Activated CD4-positive, alpha-beta T cell treated with anti-CD3 and anti-CD28 coated beads, Interleukin-2, amount 50 U/mL, for 24 hours (primary cell): ENCODE measurements at places on chromosomes 7 and 10.
A peak's percentile ranks its signal among the peaks of the same experiment; 100 is the strongest.

- no peak for DNase-seq
Observed at GRCh38 chr7:122014697-122015096, 129.4 kb downstream of the AASS start.

DNA sequence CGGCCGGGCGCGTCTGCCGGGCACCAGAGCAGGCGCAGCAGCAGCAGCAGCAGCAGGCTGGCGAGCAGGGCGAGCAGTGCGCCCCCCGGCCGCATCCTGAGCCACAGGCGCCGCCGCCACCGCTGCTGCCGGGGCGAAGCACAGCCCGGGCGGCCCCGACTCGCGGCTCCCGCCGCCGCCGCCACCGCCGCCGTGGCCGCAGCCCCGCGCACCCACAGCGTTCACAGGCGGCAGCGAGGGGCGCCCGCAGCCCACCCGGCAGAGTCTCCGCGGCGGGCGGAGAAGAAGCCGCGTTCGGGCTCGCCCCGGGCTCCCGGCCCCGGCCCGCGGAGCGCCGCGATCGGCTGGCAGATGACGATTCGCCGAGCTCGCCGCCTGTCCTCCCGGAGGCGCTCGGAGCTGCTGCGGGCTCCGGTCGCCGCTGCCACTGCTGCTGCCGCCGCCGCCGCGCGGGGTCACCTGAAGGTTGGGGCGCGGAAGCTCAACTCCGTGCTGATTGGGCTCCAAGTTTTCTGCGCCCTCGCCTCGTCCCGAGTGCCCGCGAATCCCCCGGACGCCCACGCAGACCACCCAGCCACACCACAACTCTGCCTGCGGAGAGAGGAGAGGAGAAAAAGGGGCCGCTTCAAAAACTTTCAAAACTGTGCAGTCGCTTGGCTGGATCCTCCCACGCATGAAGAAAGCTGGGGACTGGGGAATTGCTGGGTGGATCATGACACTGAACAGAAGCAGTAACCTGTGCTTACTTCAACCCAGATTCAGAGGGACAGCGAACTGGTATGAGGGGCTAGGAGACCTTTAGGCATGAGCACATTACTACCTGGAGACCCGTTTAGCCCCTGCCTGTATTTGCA, at the start of gene ST8SIA6:
TSS of gene ST8SIA6 (minus strand) at position 435 of the 854 bp plus-strand sequence. CDS start at position 95, 340 bp downstream.
- peak; percentile 10 for DNase-seq

DNA sequence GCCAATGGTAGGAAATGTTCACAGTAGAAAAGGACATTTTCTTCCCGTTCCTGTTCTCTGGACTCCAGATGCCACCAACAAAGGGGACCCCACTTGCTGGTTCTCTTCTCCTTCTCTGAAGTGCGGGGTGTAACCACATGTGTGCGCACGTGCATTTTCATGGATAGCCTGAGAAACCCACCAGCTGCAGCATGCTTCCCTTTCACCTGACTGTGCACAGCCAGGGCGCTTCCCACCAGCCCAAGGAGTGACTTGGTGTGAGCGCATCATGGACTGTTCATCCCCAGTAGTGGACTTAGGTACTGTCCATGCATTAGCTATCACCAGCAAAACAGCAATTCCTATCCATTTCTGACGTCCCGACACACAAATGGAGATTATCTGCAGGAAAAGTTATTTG, 29.6 kb upstream of the DPYSL4 start:
- DNase-seq = no peak

- no peak for DNase-seq
Observed at GRCh38 chr10:103273041-103273441, 3.9 kb upstream of the INA start.

GRCh38 chr7:20532890-20533289, 82.6 kb upstream of the ABCB5 start:
- DNase-seq = no peak

DNA sequence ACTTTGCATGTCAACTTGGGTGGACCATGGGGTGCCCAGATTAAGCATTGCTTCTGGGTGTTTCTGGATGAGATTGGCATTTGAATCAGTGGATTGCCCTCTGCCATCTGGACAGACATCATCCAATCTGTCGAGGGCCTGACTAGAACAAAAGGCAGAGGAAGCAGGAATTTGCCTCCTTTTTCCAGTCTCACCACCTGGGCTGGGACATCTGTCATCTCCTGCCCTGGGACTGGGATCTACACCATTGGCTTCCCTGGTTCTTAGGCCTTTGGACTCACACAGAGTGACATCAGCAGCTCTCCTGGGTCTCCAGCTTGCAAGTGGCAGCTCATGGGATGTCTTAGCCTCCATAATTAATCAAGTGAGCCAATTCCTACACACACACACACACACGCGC, 10.3 kb downstream of the SLC13A4 start:
- no peak for DNase-seq

GRCh38 chr7:41709621-41710020, 6.7 kb upstream of the INHBA start:
- no peak for DNase-seq

GRCh38 chr10:988667-989545, 672 bp downstream of the GTPBP4 start:
- DNase-seq = peak; percentile 22

GRCh38 chr7:12434012-12434642, 30.5 kb upstream of the VWDE start:
- DNase-seq = no peak

DNA sequence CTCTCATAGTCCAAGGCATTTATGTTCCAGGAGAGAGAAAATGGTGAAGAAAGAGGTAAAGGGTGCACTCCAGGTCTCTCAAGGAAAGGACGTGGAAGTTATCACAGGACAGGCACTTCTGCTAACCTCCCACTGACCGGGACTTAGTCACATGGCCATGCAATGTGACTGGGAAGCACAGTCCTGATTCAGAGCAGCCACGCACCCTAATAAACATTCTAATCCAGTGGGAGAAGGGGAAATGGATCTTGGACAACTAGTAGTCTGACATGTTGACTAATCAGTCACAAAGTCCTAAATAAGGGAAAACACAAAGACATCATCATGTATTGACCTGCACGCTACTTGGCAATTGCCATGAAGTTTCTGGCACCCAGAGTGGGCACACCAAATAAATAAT, 417.5 kb upstream of the ZMIZ1 start:
- DNase-seq = no peak

- no peak for DNase-seq
Observed at GRCh38 chr7:47255441-47255840, 326.5 kb downstream of the TNS3 start.

- no peak for DNase-seq
Observed at GRCh38 chr7:25541877-25542276, 313.6 kb upstream of the NPVF start.

DNA sequence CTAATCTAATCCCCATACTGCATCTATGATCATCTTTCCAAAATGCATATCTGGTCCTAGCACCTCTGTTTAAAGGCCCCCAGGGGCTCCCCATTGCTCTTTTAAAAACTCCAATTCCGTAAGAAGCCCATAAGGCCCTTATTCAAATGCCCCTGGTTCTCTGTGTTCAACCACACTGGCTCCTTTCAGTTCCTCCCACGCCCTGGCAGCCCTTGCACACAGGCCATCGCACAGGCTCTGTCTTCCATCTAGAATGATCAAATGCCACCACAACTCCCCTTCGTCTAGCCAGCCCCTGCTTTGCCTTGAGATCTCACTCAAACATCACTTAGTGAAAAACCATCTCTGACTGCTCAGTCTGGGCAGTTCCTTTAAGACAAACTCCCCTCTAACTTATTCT, 112.9 kb upstream of the LYZL2 start:
- no peak for DNase-seq

- DNase-seq = no peak
Observed at GRCh38 chr10:102985811-102986210, 67.7 kb downstream of the CNNM2 start.

GRCh38 chr10:79072994-79073645, 4.4 kb downstream of the ZMIZ1 start:
- DNase-seq = no peak

- DNase-seq = no peak
Observed at GRCh38 chr10:132407846-132408278, 10.9 kb downstream of the PWWP2B start.

DNA sequence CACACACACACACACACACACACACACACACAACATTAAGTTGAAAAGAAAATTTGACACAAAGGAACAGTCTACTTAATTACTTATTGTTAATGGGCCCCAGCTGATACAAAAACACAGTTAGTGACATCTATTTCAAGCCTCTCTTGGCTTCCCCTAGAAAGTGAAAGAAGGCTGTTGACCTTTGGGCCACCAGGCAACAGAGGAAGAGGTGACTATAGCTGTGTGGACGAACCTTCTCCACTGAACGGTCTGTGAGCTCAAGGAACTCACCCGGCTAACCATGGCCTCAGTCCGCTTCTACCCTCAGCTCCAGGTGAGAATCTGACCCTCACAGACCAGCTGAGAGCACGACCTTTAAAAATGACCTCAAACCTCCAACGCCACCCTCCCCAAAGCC, 32.9 kb upstream of the CALN1 start:
- DNase-seq = no peak

DNA sequence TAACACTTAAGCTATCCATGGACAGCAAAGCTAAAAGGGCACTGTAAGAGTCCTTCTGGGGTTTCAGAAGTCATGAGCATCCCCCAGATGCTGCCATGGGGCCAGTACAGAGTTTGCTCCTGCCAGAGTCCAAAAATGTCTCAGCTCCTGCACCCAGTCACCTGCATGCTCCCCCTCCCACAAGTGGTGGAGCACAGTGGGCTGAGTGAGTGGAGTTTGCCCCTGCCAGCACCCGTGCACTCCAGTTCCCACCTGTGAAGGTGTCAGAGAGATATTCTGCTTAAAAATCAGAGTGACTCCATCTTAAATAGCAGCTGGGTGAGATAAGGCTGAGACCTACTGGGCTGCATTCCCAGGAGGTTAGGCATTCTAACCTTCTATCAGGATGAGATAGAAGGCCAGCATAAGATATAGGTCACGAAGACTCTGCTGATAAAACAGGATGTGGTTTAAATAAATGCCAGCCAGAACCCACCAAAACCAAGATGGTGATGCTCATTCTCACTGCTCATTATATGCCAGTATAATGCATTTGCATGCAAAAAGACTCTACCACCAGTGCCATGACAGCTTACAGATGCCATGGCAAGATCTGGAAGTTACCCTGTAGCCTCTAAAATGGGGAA, 140.1 kb upstream of the ZNF92 start:
- no peak for DNase-seq

GRCh38 chr10:8360365-8360764, 305.9 kb downstream of the GATA3 start:
- no peak for DNase-seq

DNA sequence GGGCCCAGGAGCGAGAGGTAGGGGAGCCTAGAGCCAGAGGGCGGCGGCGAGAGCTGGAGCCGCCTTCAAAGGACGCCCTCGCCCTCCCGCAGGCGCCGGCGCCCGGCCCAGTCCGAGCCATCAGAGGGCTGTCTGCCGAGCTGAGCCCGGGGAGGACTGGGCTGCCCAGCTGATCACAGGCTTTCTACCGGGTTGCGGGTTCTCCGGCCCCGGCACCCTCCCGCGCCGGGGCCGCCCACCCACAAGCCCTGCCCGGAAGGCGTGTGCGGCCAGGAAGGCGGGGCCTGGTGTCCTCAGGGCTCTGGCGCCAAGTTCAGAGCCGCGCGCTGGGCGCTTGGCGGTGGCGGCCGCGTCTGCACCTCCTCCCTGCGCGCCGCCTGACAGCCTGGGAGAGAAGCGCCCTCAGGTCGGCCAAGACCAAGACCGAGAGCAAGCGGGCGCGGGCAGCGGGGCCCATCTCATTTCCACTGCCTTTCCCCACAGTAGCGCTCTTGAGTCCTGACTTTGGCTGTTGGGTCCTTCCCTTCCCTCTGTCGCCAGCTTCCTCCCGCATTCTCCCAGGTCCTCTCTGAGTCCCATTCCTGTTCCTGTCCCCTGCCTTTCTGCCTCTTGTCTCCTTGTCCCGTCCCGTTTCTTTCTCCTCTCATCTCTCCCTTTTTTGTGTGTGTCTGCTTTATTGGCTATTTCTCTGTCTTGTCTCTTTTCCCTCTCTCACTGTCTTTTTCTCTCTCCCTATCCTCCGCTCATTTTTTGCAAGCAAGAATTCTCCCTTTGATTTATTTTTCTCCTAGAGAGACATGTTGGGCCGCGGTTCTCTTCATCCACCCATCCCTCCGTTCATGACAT, 60.6 kb upstream of the MSMB start:
- DNase-seq = no peak

DNA sequence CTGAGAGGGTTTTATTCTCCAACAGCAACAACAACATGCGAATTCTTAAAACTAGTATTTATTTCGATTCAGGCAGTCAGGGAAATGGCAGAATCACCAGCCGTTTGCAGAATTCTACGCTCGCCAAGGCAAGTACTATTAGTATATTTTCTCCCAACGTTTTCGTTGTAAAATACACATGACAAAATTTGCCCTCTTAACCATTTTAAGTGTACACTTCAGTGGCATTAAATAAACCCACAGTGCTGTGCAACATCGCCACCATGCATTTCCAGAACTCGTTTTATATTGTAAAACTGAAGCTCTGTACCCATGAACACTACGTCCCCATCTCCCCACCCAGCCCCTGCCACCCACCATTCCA, 10.8 kb downstream of the EN2 start:
- no peak for DNase-seq

DNA sequence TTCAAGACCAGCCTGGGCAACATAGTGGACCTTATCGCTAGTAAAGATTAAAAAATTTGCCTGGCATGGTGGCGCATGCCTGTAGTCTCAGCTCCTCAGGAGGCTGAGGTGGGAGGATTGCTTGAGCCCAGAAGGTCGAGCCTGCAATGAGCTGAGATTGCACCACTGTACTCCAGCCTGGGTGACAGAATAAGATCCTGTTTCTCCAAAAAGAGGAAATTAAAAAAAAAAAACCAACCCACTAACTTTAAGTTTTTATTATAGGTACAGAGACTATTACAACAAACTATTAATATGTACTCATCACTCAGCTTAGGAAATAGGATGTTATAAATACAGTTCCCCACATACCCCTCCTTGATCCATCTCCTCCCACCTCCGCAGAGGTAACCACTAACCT, 30.2 kb downstream of the DHTKD1 start:
- no peak for DNase-seq

DNA sequence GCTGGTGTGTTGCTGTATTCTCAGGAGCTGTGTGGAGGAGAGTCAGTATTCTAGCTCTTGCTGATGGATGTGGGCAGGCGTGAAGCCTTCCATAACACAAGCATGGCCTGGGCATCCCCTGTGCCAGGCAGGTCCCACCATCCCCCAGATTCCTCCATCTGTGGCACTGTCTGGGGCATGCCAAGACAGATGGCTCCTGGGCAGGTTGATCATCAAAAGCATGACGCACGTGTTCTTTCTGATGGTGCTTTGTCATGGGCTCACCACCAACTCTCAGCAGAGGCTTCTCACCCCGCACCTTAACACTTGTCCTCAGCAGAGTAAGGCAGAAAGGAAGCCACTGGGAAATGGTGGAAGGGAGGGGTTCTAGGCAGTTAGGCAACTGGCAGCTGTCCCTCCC, 364.3 kb downstream of the PLXNA4 start:
- no peak for DNase-seq

DNA sequence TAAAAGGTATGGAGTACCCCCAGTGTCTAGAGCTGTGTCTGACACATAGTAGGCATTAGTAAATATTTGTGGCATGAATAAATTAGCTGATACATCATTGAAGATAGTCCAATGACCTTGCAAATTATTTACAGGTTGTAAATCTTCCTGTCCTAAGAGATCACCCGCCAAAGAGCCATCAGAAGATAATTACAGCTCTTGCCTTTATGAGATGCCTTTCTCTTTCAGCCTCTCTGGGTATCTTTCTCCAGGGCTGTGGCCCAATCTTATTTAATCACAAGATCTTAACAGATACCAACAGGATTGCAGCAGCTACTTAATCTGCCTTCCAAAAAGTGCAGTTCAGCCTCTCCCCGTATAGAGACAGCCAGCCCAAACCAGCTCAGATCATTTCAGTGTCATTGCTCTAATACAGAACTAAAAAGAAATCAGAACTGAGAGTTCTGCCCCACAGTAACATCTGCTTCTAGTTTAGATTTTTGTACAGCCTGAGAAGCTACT, 41.5 kb downstream of the MYOF start:
- no peak for DNase-seq
